Lung (tissue), 17 donors: ENCODE measurements at places on chromosomes 3 and 15. TPM values are rescaled to one million over a fixed set of nuclear protein-coding genes. Genes with fewer than 3 reads are reported as not detected.

The CELF6 gene
- 3.4 TPM for total RNA-seq

The PIF1 gene
- 2.4 TPM for total RNA-seq

The GPR171 gene
- total RNA-seq = 1.5 TPM

The CCDC39 gene
- 5.1 TPM for total RNA-seq

The TRIM69 gene
- 13.1 TPM for total RNA-seq

The FHIT gene
- total RNA-seq = 21.3 TPM

The CHRNB4 gene
- total RNA-seq = not detected

The BCL6 gene
- total RNA-seq = 101 TPM

The NR1I2 gene
- 0.55 TPM for total RNA-seq

The ECE2 gene
- total RNA-seq = 0.15 TPM
